ENCODE measurements at places on chromosomes 2 and 18.

GRCh38 chr18:49303379-49303778 lies 157.1 kb downstream of the DYM start:
- no peak for DNase-seq

DNA sequence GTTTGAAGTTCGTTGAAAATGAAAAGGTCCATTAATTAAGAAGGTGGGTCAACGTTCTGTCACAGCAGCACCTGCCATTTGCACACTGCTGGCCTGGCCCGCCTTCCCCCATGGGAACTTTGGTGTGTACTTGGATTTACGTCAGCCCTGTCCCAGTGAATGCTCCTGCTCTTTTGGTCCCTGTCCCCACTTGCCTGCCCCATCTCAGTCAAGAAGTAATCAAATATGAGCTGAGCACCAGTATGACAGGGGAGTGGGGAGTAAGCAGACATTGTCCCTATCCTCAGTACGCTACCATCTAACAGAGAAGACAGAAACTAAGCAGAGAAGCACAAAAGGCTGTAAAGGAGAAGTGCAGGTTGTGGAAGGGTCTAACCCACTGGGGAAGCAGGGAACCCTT lies 65.1 kb downstream of the SLC4A3 start:
- no peak for DNase-seq

DNA sequence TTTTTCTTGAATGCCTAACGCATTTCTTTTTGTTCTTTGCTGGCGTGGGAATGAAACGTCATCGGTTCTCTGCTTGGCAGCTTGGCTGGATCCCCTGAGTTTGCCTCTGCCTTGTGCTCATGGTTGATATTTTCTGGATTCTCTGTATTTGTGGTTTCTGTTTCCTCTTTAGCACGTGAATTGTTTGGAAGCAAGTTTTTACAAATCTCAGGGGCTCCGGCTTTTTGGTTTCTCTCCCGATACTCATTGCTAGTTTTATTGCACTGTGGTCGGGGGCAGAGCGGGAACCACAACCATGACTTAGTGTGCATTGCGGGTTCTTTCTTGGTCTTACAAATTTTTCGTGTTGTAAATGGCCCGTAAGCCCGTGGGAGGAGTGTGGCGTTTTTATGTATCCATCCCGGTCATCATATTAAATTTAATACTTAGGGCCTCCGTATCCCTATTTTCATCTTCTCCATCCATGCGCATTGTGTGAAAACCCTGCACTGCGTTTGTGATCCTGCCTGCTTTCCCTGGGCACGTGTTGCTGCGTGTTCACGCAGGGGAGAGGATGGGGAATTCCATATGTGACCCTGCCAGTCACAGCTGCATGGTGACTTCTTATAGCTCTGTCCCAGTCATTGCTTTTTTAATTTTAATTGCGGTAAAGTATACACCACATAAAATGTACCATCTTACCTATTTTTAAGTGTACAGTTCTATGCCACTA lies 9.4 kb downstream of the RAMP1 start:
- DNase-seq: no peak

DNA sequence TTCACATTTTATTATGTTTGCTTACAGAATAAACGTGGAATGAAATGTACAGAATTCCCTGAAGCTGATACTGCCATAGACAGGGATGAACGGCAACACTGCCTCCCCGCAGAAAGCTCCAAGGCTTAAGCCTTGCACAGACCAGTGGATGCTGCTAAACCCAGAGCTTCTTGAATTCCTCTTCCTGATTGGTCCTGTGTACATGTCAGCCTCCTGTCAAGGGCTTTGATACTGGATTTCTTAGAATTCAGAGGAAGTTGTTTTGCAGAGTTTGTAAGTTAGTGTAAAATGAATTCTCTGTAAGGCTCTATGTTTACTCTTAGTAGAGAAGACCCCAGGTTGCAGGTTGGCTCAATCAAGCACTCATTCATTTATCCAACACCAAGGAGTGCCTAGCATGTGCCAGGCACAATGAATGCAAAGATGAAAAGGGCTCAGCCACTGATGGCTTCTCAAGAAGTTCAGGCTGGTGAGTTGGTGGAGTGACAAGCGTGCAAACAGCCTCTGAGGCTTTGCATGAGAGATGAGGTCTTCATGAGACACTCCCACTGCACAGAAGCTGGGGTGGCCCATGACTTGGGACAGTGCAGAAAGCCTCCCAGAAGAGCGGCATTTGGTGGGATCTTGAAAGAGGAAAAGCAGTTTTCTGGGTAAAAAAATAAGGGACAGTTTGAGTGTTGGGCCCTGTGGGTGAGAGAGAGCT lies 50.4 kb downstream of the ACKR3 start:
- DNase-seq: no peak

GRCh38 chr18:27411013-27411412 lies 225.9 kb upstream of the CHST9 start:
- DNase-seq: no peak

DNA sequence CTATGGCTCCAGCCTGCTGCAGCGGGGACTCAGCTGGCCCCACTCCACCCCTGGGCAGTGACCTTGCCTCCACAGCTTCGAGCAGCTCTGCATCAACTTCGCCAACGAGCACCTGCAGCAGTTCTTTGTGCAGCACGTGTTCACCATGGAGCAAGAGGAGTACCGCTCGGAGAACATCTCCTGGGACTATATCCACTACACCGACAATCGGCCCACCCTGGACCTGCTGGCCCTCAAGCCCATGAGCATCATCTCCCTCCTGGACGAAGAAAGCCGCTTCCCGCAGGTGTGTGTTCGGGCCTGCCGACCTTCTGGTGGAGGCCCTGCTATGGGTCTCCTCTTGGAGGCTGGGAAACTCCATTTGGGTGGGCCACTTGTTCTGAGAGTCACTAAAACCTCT lies 48.6 kb downstream of the MYO7B start:
- no peak for DNase-seq

DNA sequence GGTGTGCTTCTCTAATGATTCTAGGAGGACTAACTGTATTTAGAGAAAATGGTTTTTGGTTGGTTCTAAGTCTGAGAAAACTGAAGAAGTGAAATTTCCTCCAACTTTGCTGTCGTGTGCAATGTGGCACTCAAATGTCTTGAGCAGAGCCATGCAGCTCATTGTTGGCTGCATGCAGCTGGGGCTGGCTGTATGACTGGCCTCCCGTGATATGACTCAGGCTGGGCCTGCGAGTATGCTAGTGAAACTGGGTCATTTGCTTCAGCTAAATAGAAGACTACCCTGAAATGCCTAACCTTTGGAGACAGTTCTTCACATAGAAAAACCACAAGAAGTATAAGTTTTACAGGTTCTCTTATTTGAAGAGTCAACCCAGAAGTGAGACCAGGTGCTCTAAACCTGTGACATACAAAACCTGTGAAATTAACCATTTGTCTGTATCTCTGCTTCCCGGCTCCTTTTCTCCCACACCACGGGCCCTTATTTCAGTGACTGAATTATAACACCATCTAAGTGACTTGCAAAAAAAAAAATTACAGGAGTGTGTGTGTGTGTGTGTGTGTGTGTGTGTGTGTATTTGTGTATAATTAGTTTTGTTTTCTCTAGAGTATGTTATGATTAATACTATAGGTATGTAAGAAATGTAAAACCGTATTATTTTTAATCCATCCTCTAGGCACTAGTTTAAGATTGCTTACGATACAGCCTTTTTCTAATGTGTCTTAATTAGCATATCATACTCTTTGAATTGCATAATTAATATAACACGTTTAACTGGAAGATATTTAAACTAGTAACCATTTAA lies 15.9 kb downstream of the POLI start:
- DNase-seq: no peak

- DNase-seq: no peak
These were observed 306.9 kb downstream of the GULP1 start for GRCh38 chr2:188598551-188598950.

- peak; percentile 84 for DNase-seq
These were observed at the start of gene NPPC for GRCh38 chr2:231926180-231926741. Gene NPPC (minus strand): TSS chr2:231926396. CDS start chr2:231926249, 147 bp downstream.

DNA sequence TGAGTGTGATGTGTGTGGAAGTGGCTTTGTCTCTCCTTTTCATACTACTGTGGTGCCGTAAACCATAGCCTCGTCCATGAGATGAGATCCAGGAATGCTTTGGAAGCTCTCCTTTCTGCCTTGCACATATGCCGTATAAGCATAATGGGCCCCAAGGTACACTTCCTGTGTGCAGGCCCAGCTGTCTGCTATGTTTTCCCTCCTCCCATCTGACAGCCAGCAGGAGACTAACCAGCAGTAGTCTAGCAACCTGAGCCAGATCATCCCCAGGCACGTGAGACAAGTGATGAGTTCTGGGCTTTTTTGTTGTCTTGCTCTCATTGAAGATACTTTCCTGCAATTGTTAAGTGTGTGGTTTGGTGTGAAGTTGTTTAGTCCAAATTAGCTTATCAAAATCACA lies 555.5 kb upstream of the LRRTM4 start:
- no peak for DNase-seq

DNA sequence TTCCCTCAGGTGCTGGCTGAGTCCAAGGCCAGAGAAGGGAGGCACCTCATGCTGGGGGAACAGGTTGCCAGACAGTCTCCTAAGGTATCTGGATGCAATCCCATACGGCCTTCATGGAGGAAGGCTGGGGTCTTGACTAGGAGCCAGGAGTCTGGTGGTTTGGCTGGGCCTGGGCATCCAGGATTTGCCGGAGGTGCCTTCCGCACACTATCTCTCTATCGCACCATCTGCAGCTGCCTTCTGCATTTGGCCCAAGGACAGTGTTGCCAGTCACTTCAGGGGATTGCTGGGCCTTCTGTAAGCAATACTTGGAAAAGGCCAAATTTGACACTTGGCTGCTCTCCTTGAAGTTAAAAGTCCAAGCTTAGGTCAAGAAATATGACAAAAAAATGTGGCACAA lies 327.2 kb downstream of the EN1 start:
- peak; percentile 8 for DNase-seq

DNA sequence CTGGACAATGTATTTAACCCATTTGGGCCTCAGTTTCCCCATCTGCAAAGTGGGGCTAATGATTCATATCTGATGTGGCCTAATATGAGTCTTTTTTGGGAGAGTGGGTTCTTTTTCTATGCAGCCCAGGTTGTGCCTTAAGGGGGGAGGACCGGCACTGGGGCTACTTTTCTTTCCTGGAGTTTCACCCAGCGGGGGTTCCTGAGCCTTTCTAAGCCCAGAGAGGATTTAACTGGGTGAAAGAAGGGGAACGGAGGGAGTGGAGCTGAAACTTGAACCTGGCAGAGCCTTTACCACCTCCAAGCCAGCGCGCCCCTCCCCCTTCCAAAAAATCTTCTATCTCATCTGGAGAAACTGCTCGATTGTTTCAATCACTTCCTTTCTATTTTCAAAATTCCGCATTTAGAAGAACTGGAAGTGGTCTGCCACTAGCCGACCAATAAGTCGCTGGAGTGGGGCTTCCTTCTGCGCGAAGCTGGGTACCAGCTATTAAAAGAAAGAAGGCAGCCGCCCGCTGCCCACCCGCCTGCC lies 205.0 kb upstream of the SMAD2 start:
- no peak for DNase-seq

DNA sequence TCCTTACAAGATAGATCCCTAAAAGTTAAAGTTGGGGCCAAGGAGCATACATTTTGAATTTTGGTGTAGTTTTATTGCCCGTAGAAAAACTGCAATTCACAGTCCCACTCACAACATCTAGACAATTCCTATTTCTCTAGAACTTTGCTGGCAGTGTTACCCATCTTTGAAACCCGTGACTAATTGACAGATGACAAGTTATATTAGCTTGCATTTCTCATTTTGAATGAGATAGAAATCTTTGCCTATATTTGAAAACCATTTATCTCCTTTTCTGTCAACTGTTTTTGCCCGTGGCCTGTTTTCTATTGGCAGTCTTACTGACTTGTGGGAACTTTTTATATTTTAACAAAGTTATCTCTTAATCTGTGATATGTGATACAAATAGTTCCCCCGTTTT lies 50.0 kb downstream of the OXER1 start:
- DNase-seq: no peak

DNA sequence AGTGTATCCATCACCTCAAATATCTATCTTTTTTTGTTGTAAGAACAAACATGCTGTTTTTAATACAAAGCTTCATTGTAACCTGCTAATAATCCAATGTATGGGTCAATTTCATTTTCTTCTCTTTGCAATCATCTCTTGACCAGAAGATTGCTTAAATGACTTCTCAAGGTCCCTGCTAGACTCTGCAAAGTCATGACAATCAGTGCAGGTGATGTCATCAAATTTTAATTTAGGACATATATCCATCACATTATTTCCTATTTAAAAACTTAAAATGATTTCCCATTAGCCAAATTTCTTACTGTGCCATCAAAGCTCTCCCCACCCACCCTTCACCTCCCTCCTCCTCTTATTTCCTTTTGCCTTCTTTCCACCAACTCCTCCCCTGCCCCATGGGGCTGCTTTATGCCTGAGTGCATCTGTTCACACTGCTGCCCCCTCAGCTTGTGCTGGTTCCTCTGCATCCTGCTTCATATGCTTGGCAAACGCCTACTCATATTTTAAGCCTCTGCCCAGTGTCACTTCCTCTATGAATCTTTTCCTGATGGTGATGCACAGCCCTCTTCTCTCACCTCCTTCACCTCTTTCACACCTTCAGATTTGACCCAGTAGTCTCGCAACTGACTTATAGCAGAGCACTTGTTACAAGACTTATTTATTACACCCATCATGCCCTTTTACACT lies 20.3 kb downstream of the PLEK start:
- no peak for DNase-seq

GRCh38 chr2:11830708-11831301 lies 84.4 kb downstream of the LPIN1 start:
- no peak for DNase-seq

DNA sequence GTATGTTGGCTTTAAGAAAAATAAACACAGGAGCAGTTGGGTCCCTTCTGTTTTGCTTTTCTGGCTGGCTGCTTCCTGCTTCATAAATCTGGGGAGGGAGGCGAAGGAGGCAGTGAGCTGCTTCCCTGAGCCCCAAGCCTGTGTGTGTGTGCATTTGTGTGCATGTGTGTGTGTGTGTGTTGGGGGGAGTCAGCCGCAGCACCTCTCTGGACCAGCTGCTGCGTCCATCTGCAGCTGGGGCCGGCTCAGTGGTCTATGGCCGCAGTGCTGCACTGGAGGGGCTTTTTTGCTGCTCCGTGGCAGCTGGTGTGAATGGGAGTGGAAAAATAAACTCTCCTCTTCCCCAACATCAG lies 192.3 kb downstream of the RNF144A start:
- no peak for DNase-seq

- no peak for DNase-seq
These were observed 180.3 kb upstream of the ETAA1 start for GRCh38 chr2:67216881-67217280.

- DNase-seq: no peak
These were observed 495.0 kb downstream of the DLGAP1 start for GRCh38 chr18:3960142-3960541.

GRCh38 chr18:22447792-22448191 lies 30.1 kb upstream of the CTAGE1 start:
- no peak for DNase-seq

GRCh38 chr18:400456-400855 lies 100.0 kb downstream of the COLEC12 start:
- no peak for DNase-seq

- peak; percentile 21 for DNase-seq
These were observed 644.2 kb upstream of the SETBP1 start for GRCh38 chr18:44036501-44036900.

DNA sequence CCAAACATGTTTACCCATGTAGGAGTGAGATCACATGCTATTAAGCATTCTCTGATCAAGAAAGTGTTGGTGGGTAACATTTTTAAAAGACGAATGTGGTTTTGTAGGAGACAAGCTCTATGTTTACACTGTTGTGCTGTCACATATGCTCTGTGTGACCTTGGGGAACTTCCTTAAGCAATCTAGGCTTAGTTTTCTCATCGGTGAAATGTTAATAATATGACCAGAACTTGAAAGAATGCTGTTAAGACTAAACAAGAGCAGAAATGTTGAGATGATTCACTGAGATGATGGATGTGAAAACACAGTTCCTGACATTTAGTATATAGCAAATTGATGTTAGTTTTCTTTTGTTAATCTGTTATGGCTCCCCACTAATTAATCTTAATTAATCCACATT lies 860.9 kb upstream of the CNTNAP5 start:
- DNase-seq: no peak

All from hindlimb muscle (tissue), 1 donor.